ENCODE measurements at places on chromosomes 12 and 14.

DNA sequence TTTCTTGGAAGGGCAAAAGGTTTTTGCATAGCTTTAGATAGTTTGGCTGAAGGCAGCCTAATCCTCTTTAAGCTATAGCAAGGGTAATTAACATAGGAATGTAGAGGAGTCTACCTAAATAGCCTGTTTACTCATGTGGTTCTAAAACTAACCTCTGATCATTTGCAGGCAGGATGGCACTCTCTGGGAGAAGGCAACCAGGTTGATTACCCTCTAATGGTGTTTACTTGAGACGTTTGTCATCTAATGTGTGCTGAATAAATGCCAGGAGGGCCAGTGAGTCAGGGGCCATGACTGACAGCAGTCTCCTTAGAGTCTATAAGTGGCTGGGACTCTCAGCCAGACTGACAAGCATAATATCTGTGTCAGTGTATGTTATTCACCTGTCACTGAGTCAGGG, 286.4 kb downstream of the PCNX1 start:
- no peak for DNase-seq

DNA sequence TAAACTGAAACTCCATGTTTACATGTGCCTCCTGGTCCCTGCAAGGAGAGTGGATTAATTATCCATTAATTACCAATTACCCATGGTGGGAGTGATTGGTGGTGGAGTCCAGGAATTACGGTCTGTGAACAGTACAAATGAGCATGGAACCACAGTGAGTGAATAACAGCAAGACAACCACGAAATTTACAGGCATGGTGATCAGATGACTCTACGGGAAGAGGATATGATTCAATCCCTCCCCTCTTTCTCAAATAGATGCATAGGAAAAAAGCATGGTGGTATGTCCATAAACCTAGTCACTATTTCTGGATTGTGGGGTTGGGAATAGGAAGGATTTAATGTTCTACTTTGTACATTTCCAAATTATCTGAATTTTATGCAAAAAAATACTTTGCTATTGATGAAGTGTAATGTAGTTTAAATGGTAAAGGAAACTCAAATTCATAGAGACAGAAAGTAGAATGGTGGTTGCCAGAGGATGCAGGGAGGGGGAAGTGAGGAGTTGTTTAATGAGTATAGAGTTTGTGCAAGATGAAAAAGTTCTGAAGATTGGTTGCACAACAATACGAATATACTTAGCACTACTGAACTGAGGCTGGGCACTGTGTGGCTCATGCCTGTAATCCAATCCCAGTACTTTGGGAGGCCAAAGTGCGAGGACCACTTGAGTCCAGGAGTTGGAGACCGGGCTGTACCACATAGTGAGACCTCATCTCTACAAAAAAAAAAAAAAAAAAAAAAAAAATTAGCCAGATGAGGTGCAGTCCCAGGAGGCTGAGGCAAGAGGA, 41.2 kb upstream of the C12orf75 start:
- DNase-seq: no peak

GRCh38 chr14:70425354-70425753, 8.5 kb upstream of the SYNJ2BP start:
- no peak for DNase-seq

- DNase-seq: no peak
These were observed 2.4 kb upstream of the MANSC4 start for GRCh38 chr12:27782481-27782880.

GRCh38 chr12:114700392-114701103, 16.6 kb upstream of the TBX3 start:
- no peak for DNase-seq

GRCh38 chr12:113877607-113878006, 88.5 kb downstream of the RBM19 start:
- DNase-seq: no peak

DNA sequence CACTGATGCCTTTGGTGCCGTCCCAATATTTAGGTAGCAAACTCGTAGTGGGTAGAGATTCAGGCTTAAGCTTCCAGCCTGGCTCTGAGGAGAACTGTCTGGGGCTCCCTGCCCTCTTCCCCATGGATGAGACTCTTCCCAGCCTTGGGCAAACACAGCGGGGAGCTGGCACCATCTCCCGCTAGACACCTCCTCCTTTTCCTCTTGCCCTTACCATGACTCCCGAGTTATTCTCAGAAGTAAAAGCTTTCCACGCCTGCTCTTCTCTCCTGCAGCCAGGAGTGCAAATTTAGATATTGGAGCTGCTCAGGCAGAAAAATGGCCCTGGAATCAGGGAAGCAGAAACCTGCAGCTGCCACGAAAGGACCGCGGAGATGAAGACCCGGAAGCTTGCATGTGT, 45.6 kb upstream of the RBM19 start:
- DNase-seq: no peak

DNA sequence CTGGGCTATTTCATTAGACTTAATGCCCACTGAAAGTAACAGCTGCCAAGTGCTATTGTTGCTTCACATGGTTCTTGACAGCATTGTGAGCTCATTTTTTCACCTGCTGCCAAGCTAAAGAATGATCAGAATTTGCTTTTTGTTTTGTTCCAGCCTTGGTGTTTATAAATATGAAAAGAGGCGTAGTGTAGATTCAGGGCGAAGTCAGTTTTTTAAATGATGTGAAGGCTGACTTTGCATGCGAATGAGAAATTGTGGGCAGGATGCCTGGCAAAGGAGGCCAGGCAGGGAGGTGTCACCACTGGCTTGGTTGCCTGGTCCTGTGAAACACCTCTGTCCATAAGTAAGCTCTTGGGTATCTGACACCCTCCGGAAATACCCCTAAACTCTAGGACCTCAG, 93.3 kb upstream of the NAP1L1 start:
- no peak for DNase-seq

DNA sequence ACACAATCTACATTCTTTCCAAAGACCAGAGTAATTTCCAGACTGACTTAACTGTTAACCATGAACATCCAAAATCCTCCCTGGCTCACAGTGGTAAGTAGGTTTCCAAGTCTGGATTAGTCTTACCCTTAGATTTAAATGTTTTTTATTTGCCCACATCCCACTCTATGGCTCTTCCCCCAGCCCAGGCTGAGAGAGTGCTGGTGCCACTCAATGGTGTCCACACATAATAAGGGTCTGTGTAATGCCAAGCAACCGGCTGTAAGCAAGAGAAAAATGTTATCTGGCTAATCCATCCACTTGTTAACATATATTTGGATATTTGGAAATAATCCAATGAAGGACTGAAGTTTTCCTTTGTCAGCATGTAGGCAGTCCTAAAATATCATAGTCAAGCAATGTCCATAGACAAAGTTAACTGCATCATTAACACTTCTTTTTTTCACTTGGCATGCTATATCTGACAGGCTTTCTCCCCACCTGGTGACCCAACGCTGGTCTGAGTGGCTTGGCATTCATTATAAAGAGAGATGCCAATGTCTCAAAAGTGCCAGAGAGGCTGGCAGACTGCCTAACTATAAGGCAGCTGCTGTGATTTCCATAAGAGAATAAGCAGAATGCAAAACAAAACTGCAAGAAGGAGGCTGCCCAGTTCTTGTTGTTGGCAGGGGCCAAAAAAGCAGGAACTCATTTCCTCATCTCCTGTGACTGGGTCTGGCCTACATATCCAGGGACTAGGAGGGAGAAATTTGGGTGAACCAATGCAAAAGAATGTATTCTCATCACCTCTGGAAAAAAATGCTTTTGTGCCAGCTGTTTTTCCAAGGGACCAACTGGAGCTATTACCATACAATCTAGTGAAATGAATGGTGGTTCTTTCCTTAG, 13.9 kb upstream of the HOXC13 start:
- no peak for DNase-seq

DNA sequence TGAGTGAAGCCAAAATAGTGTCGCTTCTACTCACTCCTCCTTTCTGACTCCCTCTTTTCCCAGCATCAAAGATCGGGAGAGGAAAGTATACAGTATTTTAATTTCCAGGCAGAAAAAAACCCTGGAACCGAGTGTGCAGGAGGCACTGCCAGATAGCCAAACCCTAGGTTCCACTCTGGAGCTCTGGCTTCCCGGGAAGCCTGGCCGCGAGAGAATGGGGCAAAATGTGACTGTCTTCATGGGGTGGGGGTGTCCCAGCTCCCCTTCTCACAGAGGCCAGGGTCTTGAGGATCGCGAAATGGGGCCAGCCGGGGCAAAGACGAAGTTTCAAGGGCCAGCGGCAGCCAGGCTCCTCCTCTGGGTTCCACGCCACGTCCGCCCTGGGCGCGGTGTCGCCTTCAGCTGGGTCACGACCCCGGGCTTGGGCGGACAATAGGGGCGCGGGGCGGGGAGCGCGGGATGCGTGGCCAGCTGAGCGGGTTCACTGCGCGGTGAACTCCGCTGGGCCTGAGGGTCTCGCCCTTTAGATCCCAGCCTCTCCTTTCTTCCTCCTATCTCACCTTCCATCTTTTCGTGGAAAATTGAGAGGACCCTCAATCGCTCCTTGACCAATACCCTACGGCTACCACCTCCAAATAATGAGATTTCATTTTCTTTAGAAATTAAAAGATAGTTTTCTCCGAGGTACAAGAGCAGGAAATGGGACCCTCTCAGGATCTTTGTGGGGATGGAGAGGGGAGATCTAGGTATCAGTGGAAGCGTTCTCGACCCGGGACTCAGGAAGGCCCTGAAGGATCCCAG, 6.7 kb downstream of the HOXC4 start:
- no peak for DNase-seq

DNA sequence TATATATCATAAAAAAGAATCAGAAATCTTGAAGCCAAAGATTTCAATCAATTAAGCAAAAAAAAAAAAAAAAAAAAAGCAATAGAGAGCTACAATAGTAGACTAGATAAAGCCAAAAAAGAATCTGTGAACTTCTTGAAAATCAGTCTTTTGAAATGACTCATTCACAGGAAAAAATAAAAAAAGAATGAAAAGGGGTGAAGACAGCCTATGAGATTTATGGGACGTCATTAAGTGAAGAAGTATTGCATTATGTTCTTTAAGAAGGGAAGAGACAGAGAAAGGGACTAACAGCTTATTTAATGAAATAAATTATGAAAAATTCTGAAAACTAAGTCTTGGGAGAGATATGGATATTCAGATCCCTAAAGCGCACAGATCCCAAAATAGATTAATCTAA, 103.8 kb downstream of the ACSS3 start:
- no peak for DNase-seq

- no peak for DNase-seq
These were observed 16.7 kb downstream of the SNRNP35 start for GRCh38 chr12:123474485-123475245.

- no peak for DNase-seq
These were observed 65.1 kb downstream of the BAZ1A start for GRCh38 chr14:34810028-34810427.
